ENCODE measurements at places on chromosomes 2 and 18.

DNA sequence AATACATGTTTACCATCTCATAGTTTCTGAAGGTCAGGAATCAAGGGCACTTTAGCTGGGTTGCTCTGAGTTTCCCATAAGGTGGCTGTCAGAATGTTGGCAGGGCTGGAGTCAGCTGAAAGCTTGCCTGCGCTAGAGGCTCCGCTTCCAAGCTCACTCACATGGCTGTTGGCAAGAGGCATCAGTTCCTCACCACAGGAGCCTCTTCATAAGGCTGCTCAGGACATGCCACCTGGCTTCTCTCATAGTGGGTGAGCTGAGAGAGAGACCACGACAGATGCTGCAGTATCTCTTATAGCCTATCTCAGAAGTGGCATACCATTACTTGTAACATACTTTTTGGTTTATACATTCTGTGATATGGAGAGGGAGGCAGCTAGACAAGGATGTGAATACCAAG is 7.2 kb downstream of the HADHB start:
- no peak for DNase-seq

- peak; percentile 40 for DNase-seq
Observed at GRCh38 chr2:142586693-142587580, 290.5 kb upstream of the KYNU start.

- DNase-seq: no peak
Observed at GRCh38 chr2:157726946-157727345, 98.3 kb upstream of the ACVR1C start.

GRCh38 chr18:13416848-13417247 is 198.3 kb downstream of the LDLRAD4 start:
- DNase-seq: no peak

DNA sequence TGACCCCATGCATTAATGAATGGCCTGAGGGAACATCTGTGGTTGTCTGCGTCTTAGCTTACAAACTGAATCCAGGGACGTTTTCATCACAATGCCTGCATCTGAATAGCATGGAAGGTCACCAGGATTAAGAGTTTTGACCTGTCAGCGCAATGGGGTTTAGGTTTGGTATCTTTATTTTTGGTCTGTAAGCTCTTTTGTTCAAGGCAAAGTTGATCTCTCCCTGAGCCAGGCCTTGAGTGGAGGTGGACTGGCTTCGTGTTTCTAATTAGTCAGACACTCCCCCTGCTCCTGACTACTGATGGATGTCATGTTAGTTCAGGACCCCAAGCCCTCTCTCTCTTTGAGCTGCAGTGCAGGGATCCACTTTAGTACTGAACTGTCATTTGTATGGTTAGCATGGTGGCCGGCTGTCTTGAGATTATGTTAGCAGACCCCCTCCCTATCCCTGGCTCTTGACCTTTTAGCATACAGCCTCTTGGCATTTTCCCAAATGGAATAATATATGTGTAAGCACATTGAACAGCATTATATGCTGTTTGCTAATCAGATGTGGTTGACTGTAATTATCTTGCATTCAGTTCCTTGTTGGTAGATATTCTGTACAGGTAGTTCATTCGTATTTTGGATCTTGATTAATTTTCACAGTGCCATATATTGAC is 59.2 kb downstream of the LYPD6 start:
- no peak for DNase-seq

DNA sequence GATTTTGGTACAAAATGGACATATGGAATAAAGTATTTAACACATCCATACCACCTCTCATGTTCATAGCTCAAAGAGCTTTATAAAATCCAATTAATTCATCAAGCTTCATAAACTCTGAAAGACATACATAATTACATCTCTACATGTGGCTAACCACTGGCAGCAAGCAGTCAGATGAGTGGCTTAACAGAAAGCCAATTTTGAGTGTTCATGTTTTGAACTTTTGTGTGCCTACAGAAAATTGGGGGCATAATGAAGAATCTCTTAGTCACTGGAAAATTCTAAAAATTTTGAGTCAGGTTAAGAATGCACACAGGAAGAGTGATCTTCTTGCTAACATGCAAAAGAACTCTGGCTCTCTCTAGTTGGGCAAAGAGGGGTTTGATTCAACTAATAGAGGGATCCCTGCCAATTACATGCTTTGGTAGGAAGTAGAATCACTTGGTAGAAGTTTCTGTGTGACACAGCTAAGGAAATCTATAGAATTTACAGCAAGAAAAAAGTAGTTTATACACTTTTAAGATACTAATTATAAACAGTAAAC is 287.4 kb downstream of the NOL4 start:
- DNase-seq: no peak

GRCh38 chr2:27082773-27083409 is 3.7 kb upstream of the KHK start:
- no peak for DNase-seq

DNA sequence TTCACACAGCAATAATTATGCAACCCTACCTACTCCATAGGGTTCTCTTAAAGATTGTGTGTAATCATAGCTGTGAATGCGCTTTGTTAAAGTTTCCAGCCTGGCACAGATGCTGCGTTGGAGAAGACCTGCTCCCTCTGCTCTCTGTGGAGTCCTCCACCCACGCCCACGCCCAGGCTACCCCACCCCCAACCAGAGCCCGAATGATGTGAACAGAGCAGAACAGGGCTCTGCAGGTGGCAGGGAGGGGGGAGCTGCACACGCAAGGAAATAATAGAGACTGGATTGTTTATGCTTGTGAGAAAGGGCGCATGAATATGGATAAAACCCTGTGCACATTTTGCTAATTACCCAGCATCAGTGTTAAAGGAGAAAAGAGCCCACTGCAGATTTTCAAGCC is 447.5 kb downstream of the BCL11A start:
- DNase-seq: no peak

DNA sequence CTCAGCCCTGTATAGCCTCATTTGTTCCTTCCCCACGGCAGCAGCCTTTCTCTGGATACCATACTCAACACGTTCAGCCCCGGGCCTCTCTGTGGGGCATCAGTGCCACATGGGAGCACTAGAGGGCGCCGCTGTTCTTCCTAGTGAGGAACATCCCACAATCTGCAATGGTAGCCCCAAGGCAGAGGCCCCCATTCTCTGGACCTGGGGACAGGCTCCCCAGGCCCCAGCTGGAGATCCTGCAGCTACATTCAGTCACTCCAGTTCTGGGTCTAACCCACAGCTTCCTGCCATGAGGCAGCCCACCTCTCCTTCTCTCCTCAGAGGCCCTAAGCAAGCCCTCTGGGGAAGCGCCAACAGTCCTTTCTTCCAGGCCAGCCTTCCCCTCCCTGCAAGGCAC is 14.2 kb upstream of the SFXN5 start:
- peak; percentile 73 for DNase-seq

DNA sequence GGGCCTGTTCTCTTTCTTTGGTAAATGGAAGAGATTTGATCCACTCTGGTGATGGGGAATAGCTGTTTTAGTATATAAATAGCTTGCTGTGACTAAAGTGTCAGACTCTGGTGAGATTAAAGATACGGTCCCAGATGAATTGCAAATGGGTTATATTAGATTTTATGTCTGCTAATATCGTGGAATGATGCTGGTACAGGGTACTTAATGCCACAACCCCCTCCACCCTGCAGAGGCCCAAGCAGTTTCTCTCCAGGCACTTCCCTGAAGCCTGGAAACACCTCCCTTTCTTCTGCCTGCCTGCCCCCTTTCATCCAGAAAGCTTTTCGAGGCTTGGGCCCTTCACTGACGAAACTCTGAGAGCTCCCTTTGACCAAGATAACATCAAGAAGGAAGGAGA is 21.4 kb upstream of the RFX8 start:
- DNase-seq: no peak

DNA sequence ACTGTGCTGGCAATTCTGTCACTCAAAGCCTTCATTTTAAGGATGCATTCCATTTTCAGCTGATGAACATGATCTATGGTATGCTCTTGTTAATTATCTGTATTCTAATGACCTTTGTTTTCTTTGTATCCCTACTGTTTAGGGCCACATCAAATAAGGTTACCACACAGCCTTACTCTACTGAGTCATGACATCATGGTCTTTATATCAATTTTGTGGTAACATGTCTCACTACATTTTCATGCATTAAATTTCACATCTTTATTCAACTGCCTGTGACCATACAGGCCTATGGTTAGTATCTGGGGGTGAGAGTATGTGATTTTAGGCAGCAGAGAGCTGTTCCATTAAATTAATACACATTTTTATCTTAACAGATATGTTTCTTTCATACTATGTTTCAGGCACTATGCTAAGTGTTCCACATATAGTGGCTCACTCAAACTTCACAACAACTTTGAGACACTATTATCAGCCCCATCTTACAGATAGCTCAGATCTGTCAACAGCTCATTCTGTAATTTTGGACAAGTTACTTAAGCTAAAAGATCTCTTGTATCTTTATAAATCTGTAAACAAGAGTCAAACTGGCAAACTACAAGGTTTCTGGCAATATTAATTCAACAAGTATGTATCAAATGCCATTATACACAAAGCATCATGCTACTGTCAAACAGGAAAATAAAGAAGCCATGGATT is 18.0 kb downstream of the LRPPRC start:
- no peak for DNase-seq

- no peak for DNase-seq
Observed at GRCh38 chr2:64814007-64814406, 160.3 kb upstream of the SERTAD2 start.

GRCh38 chr2:11159574-11160170 is 4.4 kb downstream of the SLC66A3 start:
- DNase-seq: no peak

- no peak for DNase-seq
Observed at GRCh38 chr18:5391409-5391808, 95.9 kb upstream of the ZBTB14 start.

GRCh38 chr2:121562269-121563176 is 31.8 kb downstream of the RNU4ATAC start:
- DNase-seq: no peak

DNA sequence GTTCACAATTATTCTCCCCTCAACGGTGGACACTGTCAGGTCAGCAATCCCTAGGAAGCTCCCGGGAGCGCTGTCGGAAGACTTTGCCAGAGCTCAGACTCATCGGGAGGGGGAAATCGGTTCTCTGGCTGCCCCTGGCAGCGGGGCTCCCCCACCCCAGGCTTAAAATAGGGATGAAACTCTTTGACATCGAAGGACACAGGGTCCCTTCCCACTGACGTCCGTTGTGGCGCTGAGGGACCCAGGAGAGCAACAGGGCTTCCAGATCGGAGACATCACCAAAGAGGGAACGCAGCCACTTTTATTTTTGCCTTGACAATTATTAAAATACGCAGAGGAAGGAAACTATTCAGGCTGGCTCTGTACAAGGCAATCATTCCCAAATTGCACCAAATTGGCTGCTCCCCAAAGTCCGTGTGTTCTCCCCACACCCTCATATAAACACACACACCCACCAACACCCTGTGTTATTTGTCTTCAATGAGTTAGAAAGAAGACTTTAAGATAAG is 249.0 kb downstream of the CDH20 start:
- no peak for DNase-seq

DNA sequence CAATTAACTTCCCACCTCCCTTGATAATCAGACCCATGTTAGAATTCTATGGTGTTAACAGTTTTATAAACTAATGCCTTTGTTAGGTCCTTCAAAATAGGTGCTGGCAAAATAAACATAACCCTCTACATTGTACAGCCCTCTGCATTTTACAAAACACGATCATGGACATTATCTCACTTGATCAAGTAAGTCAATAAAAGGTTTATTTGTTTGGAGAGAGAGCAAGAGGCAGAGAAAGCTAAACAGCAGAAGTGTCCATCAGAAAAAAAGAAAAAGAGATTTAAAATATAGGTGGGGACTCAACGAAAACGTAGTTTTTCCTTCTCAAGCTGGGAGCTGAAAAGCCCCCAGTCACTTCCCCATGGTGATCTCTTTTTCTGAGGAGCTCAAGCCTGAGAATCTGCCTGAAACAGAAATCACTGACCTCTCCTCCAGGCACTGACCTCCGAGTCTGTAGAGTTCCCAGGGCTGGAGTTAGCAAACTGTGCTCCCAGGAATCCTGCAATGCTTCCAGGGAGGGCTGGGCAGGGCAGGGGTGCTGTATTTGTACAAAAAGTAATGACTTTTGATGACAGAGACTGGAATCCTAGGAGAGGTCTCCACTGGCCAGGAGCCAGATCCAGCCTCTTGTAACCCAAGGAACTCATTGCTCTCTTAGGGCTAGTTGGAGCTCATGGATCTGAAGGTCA is 137.8 kb upstream of the KLHL29 start:
- DNase-seq: no peak

DNA sequence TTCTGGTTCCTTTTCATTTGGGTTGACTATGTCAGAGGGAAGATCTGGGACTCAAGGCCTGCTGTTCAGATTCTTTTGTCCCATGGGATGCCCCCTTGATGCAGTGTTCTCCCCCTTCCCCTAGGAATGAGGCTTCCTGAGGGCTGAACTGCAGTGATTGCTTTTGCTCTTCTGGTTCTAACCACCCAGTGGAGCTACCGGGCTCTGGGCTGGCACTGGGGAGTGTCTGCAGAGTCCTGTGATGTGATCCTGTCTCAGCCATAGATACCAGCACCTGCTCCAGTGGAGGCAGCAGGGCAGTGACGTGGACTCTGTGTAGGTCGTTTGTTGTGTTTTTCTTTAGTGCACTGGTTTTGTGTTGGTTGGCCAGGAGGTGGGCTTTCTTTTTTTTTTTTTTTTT is 32.1 kb upstream of the RHOB start:
- no peak for DNase-seq
